Large intestine (tissue), 12 donors: ENCODE measurements at places on chromosomes 11 and 22. TPM values are rescaled to one million over a fixed set of nuclear protein-coding genes. Genes with fewer than 3 reads are reported as not detected.

DNA sequence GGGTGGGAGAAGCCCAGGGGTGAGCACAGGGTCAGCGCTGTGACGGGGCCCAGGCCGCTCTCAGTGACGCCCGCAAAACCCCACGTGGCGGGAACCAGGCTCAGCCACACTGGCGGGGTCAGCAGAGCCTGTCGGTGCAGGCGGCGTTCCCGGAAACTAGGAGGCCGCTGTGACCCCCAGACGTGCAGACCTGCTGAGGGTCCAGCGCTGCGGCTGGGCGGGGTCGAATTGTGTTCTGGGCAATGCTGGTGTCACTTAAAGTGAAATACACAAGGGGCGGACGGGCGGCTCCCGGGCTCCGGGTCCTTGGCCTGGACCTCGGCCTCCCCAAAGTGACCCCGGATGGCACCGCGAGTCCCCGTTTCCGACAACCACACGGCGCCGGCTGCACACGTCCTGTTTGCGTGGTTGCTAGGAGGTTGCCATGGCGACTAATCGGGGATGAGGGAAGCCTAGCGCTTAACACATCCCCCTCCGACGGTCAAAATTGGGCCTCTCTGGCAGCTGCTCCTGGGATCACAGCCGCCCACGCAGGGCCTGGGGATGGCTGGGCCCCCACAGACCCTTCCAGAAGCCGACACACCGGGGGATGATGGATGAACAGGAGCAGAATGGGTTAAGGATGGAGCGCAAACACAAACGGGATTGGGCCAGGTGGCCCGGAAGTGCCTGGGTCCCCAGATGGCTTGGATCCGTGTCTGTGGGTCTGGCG is 81.7 kb upstream of the PRR5 start:
- no peaks in the 10 kb centered on the region for H3K36me3 ChIP-seq
- peak; percentile 68 for DNase-seq
- no peak overlapping the region for H3K4me3 ChIP-seq
- no peak overlapping the region for H3K27ac ChIP-seq
- H3K4me1 ChIP-seq, result no peaks in the 10 kb centered on the region
- peaks cover 16% of the 10 kb centered on the region for H3K27me3 ChIP-seq

- H3K27ac ChIP-seq, result no peak overlapping the region
- peaks cover 5% of the 10 kb centered on the region for H3K36me3 ChIP-seq
- H3K4me3 ChIP-seq, result no peak overlapping the region
These were observed 19.3 kb upstream of the NRIP3 start for GRCh38 chr11:9022961-9023680.

DNA sequence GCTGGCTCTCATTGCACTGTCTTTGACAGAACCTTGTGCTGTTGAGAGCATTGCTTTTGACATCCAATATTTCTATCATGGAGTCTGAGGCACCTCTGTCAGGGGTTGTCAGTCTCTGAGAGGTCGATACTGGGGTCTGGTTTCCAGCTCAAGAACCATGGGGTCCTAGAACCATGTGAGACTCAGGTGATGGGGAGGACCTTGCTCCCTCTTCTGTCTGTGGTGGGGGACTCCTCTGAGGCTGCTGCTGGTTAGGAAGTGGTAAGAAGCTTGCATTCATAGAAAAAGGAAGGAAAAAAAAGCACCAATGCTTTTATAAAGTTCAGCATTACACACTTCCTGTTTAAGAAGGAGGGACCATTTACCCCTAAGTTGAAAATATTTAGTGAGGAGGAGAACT is 91.8 kb upstream of the CD44 start:
- H3K4me3 ChIP-seq, result no peak overlapping the region
- no peaks in the 10 kb centered on the region for H3K27me3 ChIP-seq
- no peaks in the 10 kb centered on the region for H3K36me3 ChIP-seq
- H3K4me1 ChIP-seq, result no peaks in the 10 kb centered on the region
- no peak overlapping the region for H3K27ac ChIP-seq

GRCh38 chr11:72670041-72670440 is 4.2 kb downstream of the PDE2A start:
- H3K4me1 ChIP-seq, result no peaks in the 10 kb centered on the region
- no peak overlapping the region for H3K4me3 ChIP-seq
- peaks cover 72% of the 10 kb centered on the region for H3K27me3 ChIP-seq
- no peak overlapping the region for H3K27ac ChIP-seq

- no peak overlapping the region for H3K27ac ChIP-seq
- peaks cover 3% of the 10 kb centered on the region for H3K4me1 ChIP-seq
- peaks cover 23% of the 10 kb centered on the region for H3K27me3 ChIP-seq
- H3K36me3 ChIP-seq, result no peaks in the 10 kb centered on the region
These were observed 978 bp downstream of the LUZP2 start for GRCh38 chr11:24497831-24498230.

- no peaks in the 10 kb centered on the region for H3K27me3 ChIP-seq
- H3K27ac ChIP-seq, result no peak overlapping the region
- H3K36me3 ChIP-seq, result peaks cover under 1% of the 10 kb centered on the region
These were observed 5.6 kb downstream of the RTN3 start for GRCh38 chr11:63686926-63687325.

GRCh38 chr11:112615238-112615637 is 346.0 kb upstream of the NCAM1 start:
- DNase-seq, result no peak
- H3K36me3 ChIP-seq, result no peaks in the 10 kb centered on the region
- H3K4me1 ChIP-seq, result peaks cover 3% of the 10 kb centered on the region
- H3K27ac ChIP-seq, result no peak overlapping the region
- no peaks in the 10 kb centered on the region for H3K27me3 ChIP-seq

- peaks cover 2% of the 10 kb centered on the region for H3K27me3 ChIP-seq
- no peak overlapping the region for H3K4me3 ChIP-seq
- no peaks in the 10 kb centered on the region for H3K4me1 ChIP-seq
- no peak overlapping the region for H3K27ac ChIP-seq
- H3K36me3 ChIP-seq, result no peaks in the 10 kb centered on the region
- DNase-seq, result no peak
These were observed 75.8 kb downstream of the NAT10 start for GRCh38 chr11:34181251-34181650.

DNA sequence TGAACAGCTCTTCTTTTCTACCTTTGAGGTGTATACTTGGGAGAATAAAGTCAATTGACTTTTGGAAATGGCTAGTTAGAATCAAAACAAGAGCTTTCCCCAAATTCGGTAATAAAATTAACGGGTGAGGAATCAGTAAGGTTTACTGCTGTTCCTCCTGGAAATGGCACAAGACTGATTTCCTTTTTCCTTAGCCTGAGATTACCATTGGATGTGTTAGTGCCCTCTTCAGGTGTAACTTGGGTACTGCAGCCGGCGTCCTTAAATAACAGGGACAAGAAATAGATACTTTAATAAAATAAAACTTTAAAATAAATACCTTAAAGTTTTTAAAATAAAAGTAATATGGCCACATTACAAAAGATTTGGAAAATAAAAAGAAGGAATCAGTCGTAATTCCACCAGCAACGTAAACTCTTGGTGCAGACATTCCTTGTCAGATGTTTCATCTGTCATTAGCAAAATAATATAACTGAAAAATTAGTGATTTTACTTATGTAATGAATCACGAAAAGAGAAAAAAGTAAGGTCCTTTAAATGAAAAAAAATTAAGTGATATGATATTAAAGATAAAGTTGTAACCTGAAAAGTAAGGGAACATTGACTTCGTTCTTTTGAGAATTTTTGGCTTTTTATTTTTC is 29.7 kb downstream of the ZFTA start:
- no peak overlapping the region for H3K4me3 ChIP-seq
- H3K36me3 ChIP-seq, result no peaks in the 10 kb centered on the region
- DNase-seq, result peak; percentile 40

GRCh38 chr22:47608421-47608820 is 846.0 kb downstream of the TBC1D22A start:
- H3K4me3 ChIP-seq, result no peak overlapping the region
- no peak for DNase-seq
- H3K36me3 ChIP-seq, result no peaks in the 10 kb centered on the region
- no peaks in the 10 kb centered on the region for H3K27me3 ChIP-seq
- H3K4me1 ChIP-seq, result no peaks in the 10 kb centered on the region

DNA sequence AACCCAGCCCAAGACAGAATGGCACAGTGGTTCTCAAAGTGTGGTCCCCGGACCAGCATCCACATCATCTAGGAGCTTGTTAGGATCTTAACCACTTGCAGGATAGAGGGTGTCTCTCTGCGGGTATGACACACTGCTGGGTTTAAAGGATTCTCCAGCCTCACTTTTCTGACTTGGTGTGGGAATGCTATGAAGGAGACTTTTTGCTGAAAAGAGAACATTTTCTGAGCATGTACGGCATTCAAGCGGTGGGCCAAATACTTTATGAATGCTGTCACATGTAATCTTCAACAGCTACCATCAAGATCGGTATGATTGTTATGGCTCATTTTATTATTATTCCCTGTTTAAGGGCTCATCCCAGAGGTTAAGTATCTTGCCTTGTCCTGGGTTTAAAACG is 1.8 kb upstream of the CD82 start:
- H3K36me3 ChIP-seq, result no peaks in the 10 kb centered on the region
- peak overlapping the region; percentile 99 for H3K27ac ChIP-seq
- H3K4me1 ChIP-seq, result peaks cover 40% of the 10 kb centered on the region
- no peaks in the 10 kb centered on the region for H3K27me3 ChIP-seq
- DNase-seq, result no peak
- H3K4me3 ChIP-seq, result no peak overlapping the region

DNA sequence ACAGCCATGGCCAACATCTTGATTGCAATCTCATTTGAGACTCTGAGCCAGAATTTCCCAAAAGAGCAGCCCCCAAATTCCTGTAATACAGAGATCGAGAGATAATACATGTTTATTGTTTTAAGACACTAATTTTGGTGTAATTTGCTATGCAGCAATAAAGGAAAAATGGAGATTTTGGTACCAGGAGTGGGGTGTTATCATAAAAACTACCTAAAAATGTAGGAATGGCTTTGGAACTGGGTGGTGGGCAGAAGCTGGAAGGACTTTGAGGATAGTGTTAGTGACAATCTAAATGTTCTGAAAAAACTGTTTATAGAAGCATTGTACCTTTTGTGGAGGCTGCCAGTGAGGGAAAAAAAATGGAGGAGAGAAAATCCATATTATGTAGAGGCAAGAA is 32.4 kb downstream of the C11orf96 start:
- no peak for DNase-seq
- no peaks in the 10 kb centered on the region for H3K4me1 ChIP-seq
- peaks cover 3% of the 10 kb centered on the region for H3K27me3 ChIP-seq

TCN1 gene
- 0.37 TPM for polyA plus RNA-seq

RASGRP2 gene
- 10.7 TPM for polyA plus RNA-seq

CABP4 gene
- 0.90 TPM for polyA plus RNA-seq

OR52E2 gene
- polyA plus RNA-seq, result not detected

OR5P2 gene
- not detected for polyA plus RNA-seq
